ENCODE measurements at places on chromosomes 4 and X.

DNA sequence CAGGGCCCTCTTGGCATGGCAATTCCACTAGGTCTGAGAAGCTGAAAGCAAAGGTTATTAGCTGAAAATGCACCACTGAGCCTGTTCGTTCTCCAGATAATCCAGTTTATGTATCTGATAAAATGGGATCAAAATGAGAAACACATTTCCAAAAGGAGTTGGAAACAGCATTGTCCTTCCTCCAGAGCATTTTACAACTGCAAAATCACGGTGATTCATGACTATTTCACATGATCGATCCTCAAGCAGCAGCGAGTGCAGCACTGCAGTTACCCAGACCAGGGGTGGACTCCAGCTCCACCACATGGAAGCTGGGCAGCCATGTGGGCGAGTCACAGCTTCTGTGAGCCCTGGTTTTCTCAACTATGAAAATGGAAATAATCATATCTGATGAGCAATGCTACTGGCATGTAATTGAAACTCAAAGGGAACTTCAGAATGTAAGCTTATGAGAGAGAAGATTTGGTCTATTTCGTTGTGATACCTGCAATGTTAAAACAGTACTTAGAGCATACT lies 78.7 kb upstream of the MSX1 start:
- H3K27me3 ChIP-seq = no peaks in the 10 kb centered on the region
- no peak overlapping the region for H3K27ac ChIP-seq
- H3K4me1 ChIP-seq = no peaks in the 10 kb centered on the region
- H3K36me3 ChIP-seq = no peaks in the 10 kb centered on the region

DNA sequence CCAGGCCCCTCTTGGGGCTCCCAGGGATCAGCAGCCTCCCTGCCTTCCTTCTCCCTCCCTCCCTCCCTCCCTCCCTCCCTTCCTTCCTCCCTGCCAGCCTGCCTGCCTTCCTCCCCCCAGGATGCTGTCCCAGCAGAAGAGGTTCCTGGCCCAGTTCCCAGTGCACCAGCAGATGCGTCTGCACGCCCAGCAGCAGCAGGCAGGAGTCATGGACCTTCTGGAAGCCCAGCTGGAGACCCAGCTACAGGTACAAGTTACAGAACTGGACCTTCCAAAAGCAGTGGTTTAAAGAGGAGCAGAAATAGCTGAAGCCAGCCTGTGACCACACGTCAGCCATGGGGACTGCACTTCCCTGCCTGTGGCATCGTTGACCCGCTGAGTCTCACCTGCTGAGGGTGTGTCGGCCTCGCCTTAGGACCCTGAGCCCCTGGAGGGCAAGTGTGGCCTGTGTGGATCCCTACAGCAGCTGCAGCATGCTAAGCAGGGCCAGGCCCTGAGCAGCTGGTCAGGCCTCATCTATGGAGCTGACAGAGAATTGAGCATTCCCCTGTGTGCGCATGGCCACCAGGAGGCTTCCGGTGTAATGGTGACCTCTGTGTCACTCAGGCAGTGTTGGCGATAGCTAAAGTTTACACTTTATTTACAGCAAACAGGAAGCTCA lies 84.7 kb downstream of the CRMP1 start:
- no peaks in the 10 kb centered on the region for H3K4me1 ChIP-seq
- H3K27me3 ChIP-seq = no peaks in the 10 kb centered on the region
- no peak for DNase-seq

DNA sequence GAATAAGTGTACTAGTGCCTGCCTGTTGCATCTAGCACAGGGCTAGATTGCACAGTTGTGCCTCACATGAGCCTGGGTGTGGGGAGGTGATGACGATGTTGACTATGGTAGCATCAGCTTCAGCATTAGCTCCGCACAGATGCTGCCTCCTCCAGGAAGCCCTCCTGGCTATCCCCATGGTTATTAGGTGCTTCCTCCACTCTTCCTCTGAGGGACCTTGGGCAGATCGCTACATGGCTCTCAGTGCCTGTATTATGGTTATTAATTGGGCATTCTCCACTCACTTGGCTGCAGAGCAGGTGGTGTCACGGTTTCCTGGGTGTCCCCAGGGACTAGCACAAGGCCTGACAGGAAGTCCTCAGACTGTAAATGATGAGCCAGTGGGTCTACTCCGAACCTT lies 325.6 kb downstream of the ARHGAP10 start:
- H3K27me3 ChIP-seq = no peaks in the 10 kb centered on the region
- no peak overlapping the region for H3K4me3 ChIP-seq
- H3K27ac ChIP-seq = peak overlapping the region; percentile 59
- H3K36me3 ChIP-seq = peaks cover 17% of the 10 kb centered on the region
- H3K4me1 ChIP-seq = peaks cover 89% of the 10 kb centered on the region
- DNase-seq = no peak

DNA sequence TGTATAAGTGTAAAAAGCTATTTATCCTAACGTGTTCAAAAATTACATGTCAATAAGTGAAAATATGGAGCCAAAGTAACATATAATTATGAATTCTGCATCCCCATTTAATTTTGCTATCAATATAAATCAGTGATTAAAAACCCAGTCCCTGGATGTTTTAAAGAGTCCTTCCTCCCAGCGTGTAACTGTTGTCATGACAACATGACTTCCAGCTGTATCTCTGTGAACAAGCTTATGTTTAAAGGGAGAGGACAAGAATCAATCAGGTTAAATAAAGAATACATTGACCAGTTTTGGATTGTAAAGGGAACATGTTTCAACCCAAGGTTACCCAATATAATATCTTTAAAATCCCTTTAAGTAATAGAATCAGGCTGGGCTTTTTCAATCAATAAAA lies 219.7 kb downstream of the NSUN7 start:
- peaks cover 4% of the 10 kb centered on the region for H3K27me3 ChIP-seq
- H3K4me1 ChIP-seq = no peaks in the 10 kb centered on the region
- no peak overlapping the region for H3K27ac ChIP-seq
- no peak for DNase-seq

GRCh38 chr4:73127839-73128453 lies 58.4 kb upstream of the COX18 start:
- no peaks in the 10 kb centered on the region for H3K27me3 ChIP-seq
- no peak for DNase-seq
- no peak overlapping the region for H3K27ac ChIP-seq

All from activated CD8-positive, alpha-beta T cell treated with anti-CD3 and anti-CD28 coated beads, Interleukin-2, amount 10 ng/mL, durations not matched to agents 7 days and 5 days (primary cell).